Left hindlimb (tissue), 1 donor: ENCODE measurements at places on chromosomes 4 and X.

- DNase-seq: no peak
Measured at GRCh38 chr4:138113819-138114400, 128.2 kb downstream of the SLC7A11 start.

DNA sequence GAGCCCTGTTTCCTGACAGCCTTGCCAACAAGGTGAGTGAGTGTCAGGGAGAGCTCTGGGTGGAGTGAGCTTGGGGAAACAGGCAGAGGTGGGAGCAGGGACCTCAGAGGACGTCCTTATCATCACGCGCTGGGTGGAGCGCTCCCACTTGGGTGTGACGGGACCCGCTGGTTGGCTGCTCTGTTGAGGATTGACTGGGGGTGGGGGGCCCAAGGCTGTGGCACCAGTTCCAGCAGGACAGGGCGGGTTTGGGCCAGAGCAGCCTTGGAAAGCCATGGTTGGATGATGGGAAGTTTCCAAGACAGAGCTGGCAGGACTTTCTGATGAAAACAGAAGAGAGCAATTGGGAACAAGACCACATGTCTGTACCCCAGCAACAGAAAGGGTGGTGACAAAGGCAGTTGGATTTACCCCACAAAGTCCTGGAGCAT is 3.0 kb upstream of the PCGF3 start:
- DNase-seq: no peak

DNA sequence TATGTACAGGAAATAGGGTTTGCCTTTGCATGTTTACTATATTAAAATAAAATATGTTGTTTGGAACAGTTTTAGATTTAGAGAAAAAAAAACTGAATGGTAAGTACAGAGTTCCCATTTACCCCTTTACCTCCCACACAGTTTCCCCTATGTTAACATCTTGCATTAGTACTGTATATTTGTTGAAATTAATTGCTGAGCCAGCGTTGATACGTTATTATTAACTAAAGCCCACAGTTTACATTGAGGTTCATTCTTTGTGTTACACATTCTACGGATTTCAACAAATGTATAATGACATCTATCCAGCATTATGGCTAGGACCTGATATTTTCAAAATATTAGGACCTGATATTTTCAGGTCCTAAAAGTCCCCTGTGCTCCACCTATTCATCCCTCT is 70.7 kb downstream of the PPP3CA start:
- no peak for DNase-seq

DNA sequence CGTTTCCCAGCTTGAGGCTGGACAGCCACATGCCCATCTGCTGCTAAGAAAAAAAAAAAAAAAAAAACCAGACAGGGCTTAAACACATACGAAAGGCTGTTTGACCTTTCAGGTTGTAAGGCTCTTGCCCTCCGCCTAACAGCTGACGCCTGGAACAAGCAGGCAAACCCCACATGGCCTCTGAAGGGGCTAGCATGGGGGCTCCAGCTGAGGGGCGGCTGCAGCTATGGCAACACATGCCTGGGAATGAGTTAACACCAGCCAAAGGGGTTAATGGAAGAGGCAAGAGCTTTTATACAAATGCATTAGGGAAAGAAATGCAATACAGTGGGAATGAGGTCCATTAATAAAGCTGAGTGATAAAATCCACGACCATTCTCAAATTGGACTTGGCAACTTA is 183.6 kb downstream of the ENOX2 start:
- no peak for DNase-seq

DNA sequence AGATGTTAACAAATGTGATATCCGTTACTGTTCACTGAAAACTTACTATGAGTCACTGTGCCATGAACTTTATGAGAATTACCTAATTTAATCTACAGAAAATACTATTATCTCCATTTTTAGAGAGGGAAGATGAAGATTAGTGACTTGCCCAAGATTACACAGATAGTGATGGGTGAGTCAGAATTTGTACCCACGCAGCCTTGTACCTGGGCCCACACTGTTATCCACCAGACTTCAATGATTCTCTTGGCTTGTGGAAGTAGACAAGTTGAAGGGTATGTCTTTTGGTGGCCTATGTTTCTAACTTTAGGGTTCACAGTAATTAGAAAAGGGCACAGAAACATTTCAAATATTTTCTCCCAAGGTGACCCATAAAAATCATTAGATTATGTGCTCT is 472.5 kb upstream of the NR3C2 start:
- no peak for DNase-seq

DNA sequence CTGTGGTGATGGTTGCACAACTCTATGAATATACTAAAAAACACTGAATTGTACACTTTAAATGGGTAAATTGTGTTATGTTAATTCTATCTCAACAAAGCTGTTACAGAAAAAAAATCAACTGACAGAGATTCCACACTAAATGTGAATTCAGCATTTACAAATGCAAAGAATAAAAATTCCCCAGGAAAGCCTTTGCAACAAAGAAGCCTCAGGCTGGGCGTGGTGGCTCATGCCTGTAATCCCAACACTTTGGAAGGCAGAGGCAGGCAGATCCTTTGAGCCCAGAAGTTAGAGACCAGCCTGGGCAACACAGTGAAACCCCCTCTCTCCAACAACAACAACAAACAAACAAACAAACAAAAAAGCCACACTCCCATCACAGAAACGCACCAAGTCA is 8.9 kb downstream of the BCLAF3 start:
- DNase-seq: no peak

- DNase-seq: no peak
Measured at GRCh38 chr4:173591760-173592159, 61.7 kb upstream of the HAND2 start.
